Stimulated activated CD8-positive, alpha-beta memory T cell treated with anti-CD3 and anti-CD28 coated beads, Interleukin-4, amount 100 ng/mL, for 1 hour (primary cell): ENCODE measurements at places on chromosomes 2 and 18.

- DNase-seq, result no peak
These were observed 116.6 kb downstream of the LIPG start for GRCh38 chr18:49678440-49678839.

GRCh38 chr2:42087857-42088195 lies 40.0 kb downstream of the PKDCC start:
- no peak for DNase-seq

DNA sequence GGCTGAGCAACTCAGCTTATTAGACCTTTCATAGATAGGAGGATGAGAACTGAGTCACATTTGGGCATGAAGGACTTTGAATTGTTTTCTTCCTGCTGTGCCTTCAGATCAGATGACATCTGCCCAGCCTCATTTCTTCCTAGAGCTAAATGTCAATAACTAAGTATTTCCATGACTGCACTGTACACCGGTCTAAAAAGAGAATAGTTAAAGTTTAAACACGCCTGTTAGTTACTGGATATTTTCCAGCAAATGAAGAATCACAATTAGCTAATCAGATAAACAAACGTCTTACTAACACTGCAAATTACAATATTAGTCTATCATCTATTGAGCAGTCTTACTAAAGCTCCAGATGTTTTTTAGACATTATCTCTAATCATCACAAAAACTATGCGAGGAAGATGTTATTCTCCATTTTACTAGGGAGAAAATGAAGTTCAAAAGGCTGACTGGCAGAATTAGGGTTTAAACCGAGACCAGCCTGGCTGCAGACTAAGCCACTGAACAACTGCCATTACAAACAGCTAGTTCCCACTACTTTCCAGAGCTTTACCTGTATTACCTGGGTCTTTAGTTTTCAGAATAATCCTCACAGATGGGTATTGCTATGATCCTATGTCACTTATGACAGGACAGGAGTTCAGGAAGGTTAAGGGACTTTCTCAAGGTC lies 69.4 kb upstream of the ZNF397 start:
- DNase-seq, result no peak

- DNase-seq, result no peak
These were observed 366.5 kb downstream of the DSC3 start for GRCh38 chr18:30676053-30676480.

DNA sequence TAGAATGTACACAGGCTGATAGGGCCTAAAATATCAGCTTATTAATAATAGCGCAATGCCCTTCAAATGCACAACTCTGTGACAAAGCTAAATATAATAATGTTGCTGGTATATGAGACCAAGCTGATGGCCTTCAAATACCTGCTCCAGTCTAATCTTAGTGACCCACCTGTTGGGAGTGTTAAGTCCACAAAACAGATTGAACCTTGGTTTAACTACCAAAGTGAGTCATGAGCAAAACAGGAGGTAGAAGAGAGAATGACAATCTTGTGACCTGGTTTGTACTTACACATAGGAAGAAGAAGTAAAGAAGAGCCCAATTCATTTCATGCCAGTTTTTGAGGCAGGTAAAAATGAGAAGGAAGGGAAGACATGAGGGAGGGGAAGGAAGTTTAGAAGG lies 295.0 kb downstream of the NR4A2 start:
- no peak for DNase-seq

GRCh38 chr2:62186156-62186905 lies 9.6 kb upstream of the B3GNT2 start:
- no peak for DNase-seq

DNA sequence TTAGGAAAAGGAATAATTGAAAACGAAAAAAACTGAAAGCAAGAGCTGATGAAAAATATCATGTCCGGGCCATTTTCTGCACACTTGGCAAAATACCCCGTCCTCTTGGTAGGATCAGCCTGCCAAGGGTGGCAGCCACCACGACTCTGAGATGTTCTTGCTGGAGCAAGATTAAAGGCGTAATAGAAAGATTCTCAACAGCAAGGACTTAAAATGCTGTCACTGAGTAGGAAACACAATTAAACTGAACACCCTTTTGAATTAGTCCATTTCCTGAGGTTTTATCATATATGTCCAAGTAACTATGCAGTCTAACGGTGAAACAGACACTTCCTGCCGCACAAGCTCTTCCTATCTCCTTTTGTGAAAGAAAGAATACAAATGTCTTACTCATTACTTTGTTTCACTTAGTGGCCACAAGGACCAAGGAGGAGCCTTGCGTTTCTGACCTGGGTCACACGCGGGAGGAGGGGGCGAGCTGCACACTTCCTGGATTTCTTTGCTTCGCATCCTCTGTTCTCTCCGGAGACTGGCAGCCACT lies 222.7 kb downstream of the PIEZO2 start:
- DNase-seq, result no peak

DNA sequence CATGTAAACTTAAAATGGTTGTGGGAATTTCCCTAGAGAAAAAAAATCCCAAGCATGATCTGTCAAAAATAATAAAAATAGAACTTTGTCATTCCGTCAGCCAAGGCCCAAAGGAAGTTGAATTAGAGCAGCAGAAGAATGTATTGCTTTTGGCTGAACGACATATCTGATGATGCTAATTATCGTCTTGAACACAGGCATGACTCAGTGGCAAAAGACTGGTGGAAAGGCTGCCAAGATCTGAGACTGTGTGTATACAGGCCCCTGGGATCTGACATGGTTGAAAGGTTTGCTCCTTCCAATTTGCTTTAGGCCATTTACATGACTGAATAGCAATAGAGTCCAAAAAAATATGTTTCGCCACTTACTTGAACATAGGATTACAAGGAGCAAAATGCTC lies 1057.1 kb upstream of the CRIM1 start:
- no peak for DNase-seq

- no peak for DNase-seq
These were observed 6.2 kb downstream of the CPS1 start for GRCh38 chr2:210562502-210563080.

GRCh38 chr2:53353135-53354114 lies 414.2 kb upstream of the CHAC2 start:
- no peak for DNase-seq

- no peak for DNase-seq
These were observed 68.7 kb upstream of the MC2R start for GRCh38 chr18:13984080-13984479.

DNA sequence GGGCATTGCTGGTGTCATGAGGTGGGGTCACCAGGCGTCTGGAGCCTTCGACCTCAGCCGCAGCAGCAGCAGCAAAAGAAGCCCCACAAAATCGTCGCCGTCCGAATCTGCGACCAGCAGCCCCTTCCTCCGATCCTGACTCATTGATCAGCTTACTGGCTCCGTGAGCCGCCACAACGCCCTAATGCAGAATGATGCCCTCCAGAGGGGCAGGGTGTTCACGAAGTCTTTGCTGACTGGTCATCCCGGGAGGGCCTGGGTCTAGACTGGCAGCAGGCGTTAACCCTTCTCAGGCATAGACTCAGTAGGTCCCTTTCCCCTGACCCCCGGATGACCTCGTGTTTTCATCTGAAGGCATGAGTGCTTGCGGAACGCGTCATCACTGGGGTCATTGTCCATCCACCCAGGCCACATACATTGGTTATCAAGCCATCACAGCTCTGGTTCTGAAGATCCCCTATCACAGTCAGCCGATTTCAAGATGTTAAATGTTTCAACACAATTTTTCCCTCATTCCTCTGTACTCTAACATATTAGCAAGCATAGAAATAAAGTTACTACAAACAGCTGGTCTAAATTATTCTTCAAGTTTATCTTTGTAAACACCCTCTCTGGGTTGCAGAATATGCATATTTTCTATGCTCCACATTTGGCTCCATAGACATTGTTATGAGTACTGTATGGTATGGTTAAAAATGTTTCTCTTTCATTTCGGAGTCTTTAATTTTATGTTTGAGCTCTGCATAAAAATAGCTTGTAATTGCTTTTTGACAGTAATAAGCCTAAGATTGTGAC lies 83.3 kb upstream of the SALL3 start:
- DNase-seq, result no peak

GRCh38 chr2:126894082-126894481 lies 4.6 kb upstream of the TEX51 start:
- DNase-seq, result no peak
